ENCODE measurements at places on chromosomes 2 and 18.
A peak's percentile ranks its signal among the peaks of the same experiment; 100 is the strongest.

GRCh38 chr2:51579412-51579811 lies 547.5 kb upstream of the NRXN1 start:
- no peak for DNase-seq

DNA sequence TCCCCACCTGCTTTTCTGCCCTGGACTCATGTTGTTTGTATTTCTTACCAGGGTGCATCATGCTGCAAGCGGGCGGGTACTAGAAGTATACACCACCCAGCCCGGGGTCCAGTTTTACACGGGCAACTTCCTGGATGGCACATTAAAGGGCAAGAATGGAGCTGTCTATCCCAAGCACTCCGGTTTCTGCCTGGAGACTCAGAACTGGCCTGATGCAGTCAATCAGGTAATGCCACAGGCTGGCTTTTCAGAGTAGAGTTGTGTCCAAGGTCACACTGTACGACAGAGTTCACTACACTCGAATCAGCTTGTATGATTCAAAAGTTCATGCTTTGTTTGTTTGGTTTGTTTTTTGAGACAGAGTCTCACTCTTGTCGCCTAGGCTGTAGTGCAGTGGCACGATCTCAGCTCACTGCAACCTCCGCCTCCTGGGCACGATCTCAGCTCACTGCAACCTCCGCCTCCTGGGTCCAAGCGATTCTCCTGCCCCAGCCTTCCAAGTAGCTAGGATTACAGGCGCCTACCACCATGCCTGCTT lies 19.4 kb downstream of the SRSF7 start:
- DNase-seq, result no peak

- no peak for DNase-seq
Measured at GRCh38 chr18:62453864-62454263, 69.0 kb upstream of the ZCCHC2 start.

GRCh38 chr18:42268798-42269197 lies 313.8 kb downstream of the PIK3C3 start:
- DNase-seq, result no peak

DNA sequence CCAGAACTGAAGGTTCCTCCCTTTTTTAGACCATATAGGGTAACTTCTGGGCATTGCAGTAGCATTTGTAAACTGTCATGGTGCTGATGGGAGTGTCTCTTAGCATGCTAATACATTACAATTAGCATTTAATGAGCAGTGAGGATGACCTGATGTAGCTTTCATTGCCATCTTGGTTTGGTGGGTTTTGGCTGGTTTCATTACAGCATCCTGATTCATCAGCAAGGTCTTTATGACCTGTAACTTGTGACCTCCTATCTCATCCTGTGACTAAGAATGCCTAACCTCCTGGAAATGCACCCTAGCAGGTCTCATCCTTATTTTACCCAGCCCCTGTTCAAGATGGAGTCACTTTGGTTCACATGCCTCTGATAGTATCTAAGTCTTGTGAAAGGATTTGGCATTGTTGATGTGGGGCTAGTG lies 159.0 kb downstream of the TMX3 start:
- no peak for DNase-seq

DNA sequence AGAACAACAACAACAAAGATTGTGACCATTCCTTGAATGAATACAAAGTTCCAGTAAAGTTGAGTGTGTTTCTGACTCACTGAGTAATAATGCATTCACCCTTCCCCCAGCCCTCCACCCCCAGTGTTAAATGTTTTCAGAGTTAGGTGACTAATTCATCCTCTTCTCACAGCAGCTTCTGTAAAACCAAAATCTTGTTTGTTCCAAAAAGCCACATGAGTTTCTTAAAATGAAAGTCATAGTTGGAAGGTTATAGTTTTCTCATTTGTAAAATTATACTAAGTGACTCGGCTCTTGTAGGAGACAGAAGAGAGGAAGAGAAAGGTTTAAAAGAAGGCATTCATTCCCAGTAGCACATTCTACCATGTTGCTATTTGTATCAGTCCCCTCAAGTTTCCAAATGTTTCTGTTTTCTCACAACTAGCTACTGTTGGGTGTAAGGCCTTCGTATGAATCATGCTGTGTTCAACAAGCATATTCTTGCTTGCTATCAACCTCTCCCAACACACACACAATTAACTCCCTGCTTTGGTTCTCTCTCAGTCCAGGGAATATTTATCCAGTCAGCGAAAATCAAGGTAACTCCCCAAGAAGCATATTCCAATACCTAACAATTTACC lies 75.3 kb downstream of the MBD2 start:
- peak; percentile 96 for DNase-seq

- DNase-seq, result no peak
Measured at GRCh38 chr18:67951137-67951536, 434.6 kb upstream of the DSEL start.

- no peak for DNase-seq
Measured at GRCh38 chr2:109348671-109349502, 219.9 kb downstream of the SH3RF3 start.

- DNase-seq, result no peak
Measured at GRCh38 chr2:70896765-70897202, 38.9 kb upstream of the ATP6V1B1 start.

DNA sequence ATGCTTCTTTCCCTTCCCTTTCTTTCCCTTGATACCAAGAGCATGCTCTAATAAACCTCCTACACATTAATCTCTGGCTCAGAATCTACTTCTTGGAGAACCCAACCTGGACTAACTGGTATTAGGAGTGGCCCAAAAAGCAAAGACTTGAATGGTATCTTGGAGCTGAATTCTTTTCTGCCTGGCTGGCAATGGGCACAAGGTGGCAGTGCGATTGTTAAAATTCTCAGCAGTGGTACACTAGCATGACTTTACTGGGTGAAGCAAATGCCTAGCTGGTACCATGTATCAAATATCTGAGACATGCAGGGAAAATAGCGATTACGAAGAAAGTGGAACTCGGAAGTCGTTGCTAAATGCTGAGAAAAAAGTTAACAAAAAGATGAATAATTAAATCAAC lies 376.1 kb downstream of the XIRP2 start:
- peak; percentile 0 for DNase-seq

DNA sequence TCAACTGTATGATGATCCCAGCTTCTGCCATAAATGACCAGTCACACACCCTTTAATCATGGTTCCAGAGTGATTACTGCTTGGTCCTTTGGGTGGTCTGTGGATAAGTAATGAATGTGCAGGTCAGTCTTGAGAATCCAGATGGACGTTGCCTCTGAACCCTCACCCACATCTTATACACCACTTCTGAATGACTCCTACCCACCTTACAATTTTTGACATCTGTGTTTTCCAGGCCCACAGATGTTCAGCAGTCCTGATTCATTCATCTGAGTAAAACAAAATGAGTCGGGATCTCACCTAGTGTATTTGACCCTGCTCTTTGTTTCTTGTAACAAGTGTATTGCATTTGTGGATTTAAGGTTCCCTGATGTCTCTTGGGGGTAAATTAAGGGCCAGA lies 194.1 kb upstream of the CCDC68 start:
- DNase-seq, result no peak

GRCh38 chr2:241425368-241425767 lies 69.3 kb downstream of the FARP2 start:
- no peak for DNase-seq

- no peak for DNase-seq
Measured at GRCh38 chr18:10559553-10560451, 34.0 kb downstream of the NAPG start.

- DNase-seq, result no peak
Measured at GRCh38 chr2:61371027-61371426, 99.9 kb downstream of the USP34 start.

- no peak for DNase-seq
Measured at GRCh38 chr2:139916822-139917221, 1136.6 kb upstream of the NXPH2 start.

DNA sequence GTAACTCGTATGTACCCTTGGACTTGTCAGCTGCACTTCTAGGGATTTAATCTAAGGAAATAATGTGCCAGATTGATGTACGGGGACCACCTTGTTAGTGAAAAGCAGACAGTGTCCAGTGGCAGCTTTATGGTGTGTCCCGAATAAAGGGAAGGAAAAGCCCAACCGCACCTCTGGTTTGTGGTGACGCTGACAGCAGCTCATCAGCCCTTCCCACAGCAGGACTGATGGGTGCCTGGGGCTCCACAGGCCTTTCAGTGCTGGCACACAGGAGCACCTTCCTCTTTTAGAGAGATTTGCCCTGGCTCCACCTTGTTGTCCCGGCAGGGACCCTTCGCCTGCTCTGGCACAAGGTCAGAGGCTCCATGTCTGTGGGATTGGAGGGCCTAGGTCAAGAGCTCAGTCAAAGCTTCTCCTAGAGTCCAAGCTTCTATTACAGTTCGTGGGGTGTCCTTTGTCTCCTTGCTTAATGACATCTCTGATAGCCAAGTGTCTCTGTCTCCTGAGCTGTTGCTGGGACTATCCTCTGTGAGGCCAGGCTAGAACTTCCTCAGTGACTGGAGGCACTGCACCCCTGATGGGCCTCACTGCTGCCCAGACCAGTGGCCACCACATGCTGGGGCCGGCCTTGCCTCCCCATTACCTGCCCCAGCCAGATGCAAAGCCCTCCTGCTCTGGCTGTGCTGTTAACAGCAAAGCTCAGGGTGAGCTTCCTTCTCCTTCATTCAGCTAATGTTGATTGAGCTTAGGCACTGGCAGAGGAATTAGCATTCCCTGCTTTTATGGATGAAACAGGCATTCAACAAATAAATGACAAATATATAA lies 33.0 kb upstream of the SCLY start:
- DNase-seq, result no peak

- no peak for DNase-seq
Measured at GRCh38 chr2:56118474-56118873, 65.3 kb upstream of the CCDC85A start.

DNA sequence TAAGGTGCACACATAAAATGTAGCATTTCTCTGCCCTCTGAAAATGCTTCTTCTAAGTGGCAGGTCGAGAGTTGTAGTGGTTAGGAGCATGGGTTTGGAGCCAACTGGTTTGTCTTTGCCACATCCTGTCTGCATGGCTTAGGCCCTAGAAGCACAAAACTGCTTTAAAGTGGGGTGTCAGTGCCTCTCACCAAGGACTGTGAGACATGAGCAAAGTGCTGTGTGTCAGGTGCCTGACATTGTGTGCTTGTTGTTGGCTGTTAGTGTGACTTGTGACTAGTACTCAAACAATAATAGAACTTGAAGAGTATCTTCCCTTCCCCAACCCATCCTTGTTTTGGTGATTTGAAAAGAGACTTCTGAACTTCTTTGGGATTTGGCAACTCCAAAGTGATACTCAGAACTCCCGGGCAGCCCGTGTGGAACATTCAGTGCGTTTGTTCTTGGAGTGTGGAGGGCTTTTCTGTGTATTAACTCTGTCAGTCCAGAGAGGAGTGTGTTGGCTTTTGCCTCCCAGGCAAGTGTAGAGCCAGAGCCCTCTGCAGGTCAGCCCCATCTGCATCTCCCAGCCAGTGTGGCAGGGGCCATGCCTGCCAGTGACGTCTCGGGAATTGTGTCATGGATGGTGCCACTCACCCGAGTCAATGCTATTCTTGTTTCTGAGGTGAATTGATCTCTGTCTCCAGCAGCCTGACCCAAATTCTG lies 5.0 kb downstream of the MGAT5 start:
- no peak for DNase-seq

DNA sequence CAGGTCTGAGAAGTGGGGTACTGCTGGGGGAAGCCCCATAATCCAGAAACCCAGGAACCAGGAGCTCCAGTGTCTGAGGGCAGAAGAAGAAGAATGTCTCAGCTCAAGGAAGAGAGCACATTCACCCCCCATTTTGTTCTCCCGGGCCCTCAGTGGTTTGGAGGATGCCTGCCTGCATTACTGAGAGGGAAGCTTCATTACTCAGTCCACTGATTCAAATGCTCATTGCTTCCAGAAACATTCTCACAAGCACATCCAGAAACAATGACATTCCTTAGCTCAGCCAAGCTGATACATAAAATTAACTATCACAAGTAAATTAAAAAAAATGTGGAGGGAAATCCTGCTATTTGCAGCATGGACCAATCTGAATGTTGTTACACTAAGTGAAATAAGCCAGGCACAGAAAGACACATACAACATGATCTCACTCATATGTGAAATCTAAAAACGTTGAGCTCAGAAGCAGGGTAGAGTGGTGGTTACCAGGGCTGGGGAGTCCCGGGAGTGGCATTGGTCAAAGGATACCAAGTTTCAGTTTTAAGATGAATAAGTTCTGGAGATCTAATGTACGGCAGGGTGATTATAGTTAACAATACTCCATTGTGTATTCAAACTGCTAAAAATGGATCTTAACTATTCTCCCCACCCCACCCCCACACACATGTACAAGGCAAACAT lies 459.3 kb downstream of the GALR1 start:
- DNase-seq, result peak; percentile 9

GRCh38 chr2:98452396-98453027 lies 7.9 kb downstream of the INPP4A start:
- no peak for DNase-seq

GRCh38 chr18:421247-422155 lies 79.0 kb downstream of the COLEC12 start:
- peak; percentile 69 for DNase-seq

- no peak for DNase-seq
Measured at GRCh38 chr2:9601397-9601796, 29.4 kb downstream of the YWHAQ start.

- DNase-seq, result peak; percentile 26
Measured at GRCh38 chr2:215466097-215466909, 30.4 kb upstream of the FN1 start.

DNA sequence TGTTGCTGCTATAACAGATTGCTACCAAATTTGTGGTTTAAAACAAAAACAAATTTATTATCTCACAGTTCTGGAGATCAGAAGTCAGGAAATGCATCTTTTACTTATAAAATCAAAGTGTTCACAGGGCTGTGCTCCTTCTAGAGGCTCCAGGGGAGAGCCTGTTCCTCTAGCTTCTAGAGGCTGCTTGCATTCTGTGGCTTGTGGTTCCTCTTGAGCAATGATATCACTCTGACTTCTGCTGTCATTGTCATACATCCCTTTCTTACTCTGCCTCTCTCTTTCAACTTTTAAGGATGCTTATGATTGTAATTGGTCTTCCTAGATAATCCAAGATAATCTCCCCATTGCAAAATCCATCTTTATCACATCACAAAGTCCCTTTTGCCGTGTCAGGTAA lies 6.1 kb upstream of the DCC start:
- DNase-seq, result peak; percentile 36

DNA sequence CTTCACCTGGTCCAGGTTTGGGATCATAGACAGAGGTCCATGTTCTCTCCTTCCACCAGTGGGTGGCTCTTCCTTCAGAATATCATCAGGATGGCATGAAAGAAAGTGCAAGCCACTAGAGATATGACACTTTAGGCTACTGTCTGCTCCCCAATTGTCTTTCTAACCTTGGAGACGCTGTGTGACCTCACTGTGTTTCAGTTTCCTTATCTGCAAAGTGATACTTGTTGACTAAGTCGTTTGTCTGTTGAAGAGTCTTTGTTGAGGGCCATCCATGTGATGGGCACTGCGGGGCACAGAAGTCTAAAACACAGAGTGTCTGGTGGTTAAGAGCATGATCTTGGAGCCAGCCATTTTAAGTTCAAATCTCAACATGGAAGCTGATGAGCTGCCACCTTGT lies 259.9 kb upstream of the THSD7B start:
- no peak for DNase-seq

DNA sequence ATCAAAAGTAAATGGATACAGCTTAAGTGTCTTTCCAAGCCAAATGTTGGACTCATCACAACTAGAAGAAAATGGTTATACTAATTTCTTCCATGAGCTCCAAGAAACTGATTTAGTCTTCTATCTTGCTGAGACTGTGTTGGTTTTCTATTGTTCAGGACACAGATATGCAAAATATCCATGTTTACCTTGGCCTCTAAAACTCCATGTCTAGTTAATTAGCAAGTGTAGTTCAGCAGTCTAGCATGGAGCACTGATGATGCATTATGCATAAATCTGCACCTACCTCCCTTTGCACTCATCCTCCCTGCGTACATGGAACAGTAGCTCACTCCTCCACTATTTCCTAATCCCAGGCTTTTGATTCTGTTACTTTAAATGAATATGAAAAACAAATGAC lies 731.4 kb upstream of the CHAC2 start:
- peak; percentile 77 for DNase-seq

Measured in fibroblast of skin of scalp (primary cell).